ENCODE measurements at places on chromosomes 7 and 10.

DNA sequence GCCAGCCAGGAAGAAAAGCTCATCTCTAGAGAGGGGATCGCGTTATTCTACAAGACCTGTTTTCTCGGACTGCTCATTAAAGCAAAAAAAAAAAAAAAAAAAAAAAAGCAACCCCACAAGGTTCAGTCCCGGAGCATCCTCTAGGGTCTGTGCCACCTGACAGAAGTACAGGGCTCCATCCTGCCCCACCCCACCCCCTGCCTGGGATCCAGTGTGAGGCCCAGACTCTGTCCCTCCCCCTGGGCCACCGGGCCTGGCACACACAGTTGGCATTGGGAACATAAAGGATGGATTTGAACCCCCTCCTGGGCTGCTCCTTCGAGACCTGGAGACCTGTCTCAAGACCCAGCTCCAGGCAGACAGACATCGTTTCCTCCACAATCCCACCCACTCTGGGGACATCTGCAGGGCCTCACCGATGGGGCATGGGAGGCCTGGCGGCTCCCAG, 688 bp downstream of the ORAI2 start:
- no peak for DNase-seq

DNA sequence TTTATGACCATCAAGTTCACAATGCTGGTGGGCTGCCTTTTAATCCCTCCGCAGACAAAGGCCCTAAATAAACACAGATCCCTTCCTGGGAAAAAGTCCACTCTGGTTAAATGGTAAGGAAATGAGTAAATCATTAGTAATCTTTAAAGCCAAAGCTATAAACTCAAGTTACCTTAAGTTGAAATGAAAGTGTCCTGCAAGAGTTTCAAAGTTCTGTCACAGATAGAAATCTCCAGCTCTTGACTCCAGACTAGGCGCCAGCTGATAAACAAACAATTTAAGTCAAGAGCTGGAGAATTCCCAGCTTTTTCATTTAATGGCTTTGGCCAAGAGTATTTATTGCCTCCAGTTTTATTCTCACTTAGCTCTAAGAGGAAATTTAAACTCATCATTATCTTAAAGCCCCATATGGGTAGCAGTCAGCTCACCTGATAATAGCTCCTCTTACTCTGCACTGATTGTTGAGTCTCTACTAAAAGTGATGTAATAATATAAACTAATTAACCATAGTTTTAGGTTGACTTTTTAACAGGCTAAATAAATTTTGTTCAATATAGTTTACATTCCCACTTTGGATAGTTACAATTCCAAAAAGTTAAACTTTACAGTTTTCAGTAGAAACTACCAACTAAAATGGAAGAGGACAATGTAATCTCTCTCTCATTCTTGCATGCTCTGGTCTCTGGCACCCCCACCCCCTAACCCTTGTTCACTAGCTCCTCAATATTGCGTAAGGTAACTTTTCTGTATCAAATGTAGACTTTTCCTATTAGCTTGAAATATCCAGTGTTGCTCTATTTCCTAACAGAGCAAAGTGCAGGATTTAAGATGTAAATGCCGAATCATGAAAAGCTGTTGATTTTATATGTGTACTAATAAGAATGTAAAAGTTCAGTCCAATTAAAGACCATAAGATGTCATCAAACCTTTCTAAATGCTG, 56.1 kb downstream of the HIBADH start:
- DNase-seq: no peak

DNA sequence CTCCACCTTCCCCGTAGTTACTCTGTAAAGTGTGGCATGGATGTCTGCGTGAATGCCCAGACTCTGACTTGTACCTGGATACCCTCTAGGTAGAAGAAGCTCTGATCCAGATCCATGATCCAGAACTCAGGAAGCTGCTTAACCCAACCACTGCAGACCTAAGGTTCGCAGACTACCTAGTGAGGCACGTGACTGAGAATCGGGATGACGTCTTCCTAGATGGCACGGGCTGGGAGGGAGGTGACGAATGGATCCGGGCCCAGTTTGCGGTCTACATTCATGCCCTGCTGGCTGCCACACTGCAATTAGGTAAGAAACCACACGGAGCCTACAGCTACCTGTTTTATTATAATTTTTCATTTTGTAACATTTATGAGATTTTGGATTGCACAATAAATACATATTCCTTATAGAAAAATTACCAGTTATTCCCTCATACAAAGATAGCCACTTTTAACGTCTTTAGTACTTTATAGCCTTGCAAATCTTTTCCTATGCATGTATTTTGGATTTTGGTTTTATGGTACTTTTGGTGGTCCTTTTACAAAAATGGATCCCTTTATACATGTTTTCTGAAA, 77.9 kb downstream of the AVL9 start:
- DNase-seq: no peak

GRCh38 chr10:99339077-99339476, 9.9 kb downstream of the CNNM1 start:
- DNase-seq: no peak

DNA sequence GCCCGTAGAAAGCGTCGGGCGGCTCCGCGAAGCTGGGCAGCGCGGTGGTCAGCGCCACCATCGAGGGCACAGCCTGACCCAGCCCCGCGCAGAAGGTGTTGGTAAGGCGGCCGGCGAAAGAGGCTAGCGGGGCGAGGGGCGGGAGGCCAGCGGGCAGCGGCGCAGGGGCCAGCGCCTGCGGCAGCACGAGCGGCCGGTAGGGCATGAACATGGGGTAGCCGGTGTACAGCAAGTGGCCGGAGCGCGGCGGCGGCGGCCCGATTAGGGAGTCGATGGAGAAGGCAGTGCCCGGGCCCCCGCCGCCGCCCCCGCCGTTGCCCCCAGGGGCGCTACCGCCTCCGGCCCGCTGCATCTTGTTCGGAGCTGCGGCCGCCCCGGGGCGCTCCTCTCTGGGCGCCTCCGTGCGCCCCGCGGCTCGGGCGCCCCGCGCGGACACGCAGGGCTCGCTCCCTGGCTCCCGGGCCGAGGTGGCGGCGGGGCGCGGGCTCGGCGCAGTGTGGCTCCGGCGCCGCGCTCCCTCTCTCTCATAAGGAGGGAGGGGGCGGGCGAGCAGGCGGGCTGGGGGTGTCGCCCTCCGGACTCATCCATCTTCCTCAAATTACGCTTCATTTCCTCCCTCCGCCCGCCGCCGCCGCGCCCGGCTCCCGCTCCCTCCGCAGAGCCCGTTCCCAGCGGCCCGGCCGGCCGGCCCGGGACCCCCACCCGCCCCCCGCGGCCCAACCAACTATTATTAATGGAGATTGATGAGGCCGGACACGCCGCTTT, at the start of gene GBX1:
GBX1 (minus strand) TSS at position 498 of the 765 bp plus-strand sequence; CDS start at position 352, 146 bp downstream.
- DNase-seq: peak; percentile 11

Data from hematopoietic multipotent progenitor cell treated with erythropoietin and hydrocortisone succinate and interleukin-3 and kit ligand, for 4 days (in vitro differentiated cells).